ENCODE measurements at places on chromosomes 4 and X.

DNA sequence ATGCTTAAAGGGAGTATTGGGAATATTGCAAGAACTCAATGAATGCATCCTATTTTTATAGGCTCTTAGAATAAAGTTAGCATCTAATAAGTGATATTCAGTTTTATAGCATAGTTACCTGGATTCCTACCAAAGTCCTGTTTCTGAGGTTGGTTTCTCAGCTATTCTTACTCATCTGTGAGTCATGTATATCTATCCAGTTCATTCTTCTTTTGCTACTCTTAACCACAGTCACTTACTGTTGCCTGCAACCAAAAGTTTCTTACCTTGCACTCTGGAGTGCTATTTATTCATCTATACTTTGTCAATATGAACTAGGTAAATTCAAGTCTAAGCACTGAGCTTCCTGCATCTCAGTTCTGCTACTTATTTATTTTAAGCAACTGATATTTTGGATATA, 322.5 kb downstream of the HS3ST1 start:
- DNase-seq = peak; percentile 4

DNA sequence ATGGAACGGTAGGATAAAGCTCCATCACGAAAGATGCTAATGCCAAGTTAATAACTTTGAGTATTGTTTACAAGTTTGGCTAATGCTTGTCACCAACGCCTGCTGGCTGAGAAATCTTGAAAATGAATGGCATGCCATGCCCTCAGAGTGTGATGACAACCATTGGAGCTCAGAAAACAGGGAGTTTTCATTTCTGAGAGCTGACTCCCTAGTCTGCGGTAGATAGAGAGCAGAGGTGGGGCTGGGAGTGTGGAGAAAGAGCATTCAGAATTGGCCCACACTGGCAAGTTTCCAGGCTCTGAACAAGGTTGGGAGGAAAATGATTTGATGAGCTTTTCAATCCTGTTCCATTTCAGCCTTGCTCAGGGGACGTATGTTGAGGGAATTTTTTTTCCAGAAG, 183.9 kb downstream of the CPEB2 start:
- DNase-seq = no peak

DNA sequence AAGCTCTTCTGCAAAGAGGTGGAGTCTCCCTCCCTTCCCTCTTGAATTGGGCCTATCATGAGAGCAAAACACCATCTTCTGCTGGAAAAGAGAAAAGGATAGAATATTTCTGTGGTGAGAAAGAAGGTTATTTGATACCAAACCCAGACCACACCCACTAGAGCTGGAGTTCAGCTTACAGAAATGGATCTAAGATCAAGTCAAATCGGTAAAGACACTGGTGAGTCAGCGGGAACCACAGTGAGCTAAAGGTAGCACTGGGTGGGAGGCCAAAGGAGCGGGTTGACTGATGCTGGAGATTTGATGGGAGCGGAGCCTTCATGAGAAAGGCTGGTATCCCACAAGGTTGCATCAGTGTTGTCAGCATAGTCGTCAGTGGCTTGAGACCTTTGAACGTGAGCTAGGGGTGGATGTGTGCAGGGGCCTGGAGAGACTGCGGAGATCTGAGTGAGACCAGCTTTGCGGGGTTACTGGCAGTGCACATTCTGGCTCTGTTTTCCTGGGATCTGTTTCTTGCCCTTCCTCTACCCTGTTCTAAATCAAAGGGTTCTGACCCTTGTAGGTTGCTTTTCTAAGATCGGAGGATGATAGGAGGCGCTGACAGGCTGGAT, 106.4 kb upstream of the SCOC start:
- DNase-seq = no peak

GRCh38 chr4:94882756-94883155, 125.0 kb downstream of the BMPR1B start:
- DNase-seq = no peak

GRCh38 chr4:24477919-24478318, 106.4 kb downstream of the DHX15 start:
- no peak for DNase-seq

DNA sequence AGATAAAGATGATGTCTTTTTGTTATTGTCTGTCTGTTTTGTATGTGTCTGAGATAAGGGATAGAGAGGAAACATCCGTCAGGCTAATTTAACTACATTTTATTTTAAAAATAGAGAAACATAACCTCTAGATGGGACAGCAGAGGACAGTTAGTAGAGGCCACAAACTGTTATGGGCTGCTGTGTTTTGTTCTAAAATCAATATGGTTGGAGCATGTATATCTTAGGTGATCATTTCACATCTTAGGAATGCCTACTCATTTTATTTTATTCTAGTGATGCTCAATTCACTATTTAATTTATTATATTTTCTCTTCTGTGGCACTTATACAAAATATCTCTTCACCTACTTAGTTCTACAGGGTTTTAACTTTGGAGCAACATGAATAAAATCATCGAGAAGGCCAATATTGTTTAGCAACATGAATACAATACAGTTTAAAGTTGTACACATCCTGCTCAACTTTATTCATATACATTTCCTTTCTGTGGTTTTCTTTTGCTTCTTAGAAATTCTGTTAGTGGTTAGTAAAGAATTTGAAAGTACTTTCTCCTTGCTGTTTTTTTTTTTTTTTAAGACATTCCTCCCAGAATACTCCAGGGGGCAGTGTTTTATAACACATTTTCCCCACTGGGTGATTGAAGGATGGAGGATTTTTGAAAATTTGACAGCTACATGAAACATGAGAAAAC, 392.9 kb downstream of the UNC5C start:
- peak; percentile 50 for DNase-seq

DNA sequence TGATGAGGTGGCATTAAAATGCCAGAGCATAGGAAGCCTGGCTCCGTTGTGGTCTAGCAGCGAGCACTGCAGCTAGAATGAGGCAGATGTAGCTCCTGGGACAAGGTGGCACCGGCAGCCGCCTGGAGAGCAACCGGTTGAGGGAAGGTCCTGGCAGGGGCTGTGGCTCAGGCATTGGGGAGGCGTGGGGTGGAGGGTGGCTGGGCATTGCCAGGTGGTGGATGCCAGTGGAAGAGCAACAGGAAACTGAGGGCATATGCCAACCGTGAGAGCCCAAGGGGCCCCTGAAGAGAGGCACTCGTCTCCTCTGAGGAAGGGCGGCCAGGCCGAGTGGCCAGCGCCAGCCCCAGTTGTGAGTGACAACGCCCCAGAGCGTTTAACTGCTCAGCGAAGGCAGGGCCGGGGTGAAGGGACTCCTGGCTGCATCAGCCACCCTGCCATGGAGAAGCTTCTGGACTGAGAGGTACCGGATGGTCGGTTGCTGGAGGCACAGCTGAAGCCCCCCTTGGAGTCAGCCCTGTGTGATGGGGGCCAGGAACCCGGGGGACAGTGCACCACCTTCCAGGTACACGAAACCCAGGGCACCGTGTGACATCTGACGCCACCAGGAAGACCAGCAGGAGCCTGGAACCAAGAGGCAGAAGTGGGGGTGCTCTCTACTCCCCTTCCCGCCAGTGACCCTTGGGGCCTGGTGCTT, 13.2 kb upstream of the PDE6B start:
- DNase-seq = no peak

DNA sequence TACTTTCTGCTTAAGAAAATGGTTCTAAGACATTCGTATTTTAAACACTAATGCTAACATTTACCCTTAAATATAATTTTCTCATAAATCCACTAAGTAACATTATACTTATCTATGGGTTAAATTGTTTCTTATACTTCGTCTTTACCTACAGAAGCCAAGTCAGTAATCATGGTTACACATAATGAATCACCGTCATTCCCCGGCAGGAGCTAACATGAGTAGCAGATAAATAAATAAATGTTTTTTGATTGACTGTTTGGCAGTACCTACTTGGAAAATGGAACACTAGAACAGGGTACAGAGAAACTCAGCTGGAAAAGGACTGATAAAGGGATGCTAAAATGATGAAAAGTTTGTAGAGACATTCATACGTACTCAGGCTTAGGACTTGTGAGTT, 430.4 kb downstream of the ACTRT1 start:
- no peak for DNase-seq

DNA sequence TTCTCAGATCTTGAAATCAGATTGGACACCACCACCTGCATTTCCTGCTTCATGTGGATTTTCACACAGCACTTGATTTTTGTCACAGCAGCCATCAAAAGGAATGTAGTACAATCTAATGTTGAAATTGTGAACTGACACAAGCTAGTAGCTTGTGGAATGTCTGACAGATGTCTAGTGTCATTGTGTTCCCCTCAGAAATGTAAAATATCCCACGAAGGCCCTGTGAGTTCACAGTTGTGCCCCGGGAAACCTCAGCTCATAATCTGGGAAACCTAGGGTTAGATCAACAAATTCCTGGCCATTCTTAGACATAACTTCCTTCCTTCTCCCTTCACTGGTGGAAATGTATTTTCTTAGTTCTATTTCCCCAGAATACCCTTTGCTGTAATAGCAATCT, 205.7 kb downstream of the AR start:
- DNase-seq = no peak

- no peak for DNase-seq
Observed at GRCh38 chr4:116082808-116083366, 969.5 kb upstream of the NDST4 start.

DNA sequence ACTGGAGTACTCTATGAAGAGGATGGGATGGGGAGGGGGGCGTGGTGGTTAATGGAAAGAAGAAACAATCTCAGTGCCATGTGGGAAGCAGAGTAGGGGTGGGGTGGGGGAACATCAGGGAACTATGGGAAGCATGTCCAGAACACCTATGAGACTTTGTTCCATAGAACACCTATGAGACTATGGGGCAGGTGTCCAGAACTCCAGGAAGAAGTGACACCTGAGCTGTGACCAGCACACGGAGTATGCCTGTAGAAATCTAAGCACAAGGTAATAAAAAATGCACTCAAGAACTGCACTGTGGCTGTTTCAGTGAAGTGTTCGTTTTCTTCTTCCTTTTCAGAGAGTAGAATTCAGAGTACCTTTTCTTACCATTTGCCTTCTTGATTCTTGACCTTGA, 704.8 kb upstream of the TENM3 start:
- no peak for DNase-seq

- no peak for DNase-seq
Observed at GRCh38 chrX:17876135-17876534, 15.0 kb upstream of the RAI2 start.

DNA sequence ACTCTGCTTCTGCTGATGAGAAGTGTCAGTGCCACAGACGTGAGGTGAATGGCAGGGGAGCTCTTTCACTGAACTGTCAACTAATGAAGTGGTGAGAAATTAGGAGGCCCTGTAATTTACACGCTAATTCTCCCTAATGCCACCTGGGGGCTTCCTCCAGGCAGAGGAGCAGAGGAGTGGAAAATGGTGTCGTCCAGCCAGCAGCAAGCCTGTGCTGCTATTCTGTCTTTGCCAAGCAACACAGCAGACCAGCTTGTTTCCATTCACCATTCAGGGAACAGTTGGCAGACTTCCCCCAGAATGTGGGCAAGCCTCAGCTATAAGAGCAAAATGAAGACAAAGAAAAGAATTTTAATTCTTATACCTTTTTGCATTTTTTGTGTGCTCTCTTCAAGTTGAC, 245.2 kb upstream of the TET2 start:
- peak; percentile 15 for DNase-seq

DNA sequence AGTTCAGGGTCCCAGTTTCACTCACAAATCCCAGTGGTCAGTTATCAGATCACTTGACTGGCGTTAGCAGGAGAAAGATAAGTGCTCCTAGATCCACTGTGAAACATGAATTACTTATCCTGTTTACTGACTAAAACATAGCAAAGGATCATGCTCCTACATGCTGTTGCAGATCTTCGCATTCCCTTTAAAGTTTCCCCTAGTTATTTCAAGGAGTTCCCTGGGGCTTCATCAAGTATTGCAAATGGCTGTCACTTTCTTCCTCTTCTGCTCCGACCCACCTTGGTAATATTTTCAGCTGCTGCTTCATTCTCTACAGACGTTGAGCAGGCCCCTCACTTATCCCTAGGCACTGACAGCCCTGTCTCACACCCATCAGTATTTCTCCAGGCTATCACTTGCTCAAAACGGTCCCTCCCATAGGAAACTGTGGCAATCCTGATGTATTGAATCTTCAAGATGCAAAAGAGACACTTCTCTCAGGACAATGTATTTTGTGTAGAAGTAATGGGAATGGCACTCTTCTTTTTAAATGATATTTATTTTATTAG, 466.0 kb downstream of the INPP4B start:
- DNase-seq = no peak

DNA sequence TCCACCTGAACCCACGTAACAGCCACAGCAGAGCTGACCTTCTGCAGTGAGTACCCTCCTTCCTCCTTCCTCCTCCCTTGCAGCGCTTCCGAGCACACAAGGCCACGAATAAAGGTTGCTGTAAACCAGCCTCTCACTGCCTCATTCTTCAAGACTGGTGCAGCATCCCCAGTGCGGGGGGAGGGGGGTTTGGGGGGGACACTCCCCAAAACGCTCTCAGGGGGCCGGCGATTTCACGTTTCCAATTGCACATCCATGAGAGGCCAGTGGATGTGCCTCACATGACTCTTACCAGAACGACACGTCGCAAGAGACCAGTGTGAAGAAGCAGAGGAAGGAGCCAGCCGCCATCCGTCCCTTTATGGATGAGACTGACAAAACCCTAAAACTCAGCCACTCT, 5.2 kb downstream of the DHRSX start:
- no peak for DNase-seq

DNA sequence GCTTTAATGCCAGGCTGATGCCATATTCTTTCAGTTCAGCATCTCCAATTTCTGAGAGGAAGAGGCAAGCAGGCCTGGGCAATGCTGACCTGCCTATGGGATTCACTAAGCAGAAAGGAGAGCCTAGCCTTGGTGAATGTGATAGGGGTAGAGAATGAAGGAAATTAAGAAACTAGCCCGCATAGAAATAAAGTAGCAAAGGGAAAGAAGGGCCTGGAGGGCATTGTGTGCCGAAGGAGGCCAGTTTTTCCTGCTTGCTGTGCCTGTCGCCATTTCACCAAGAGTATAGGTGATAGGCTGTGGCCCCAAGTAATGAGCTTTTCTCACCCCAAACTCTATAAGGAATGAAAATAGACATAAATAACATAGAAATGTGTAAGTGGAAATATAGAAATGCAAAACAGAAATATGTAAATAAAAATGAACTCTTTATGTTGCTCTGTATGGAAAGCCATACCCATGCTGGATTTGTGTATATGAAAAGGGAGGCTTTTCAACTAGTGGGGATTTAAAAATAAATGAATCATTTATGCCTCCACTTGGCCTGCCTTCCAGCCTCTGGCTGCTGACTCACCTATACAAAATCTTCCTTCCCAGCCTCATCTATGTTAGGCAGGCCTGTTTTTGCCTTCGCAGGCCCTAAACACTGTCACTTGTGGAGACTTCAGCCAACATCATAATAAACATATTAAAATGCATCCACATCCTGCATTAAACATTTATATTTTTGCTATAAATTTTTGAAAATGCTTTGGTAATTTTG, 5.1 kb upstream of the OCRL start:
- DNase-seq = no peak

- DNase-seq = no peak
Observed at GRCh38 chrX:136665258-136665900, 17.4 kb downstream of the CD40LG start.

DNA sequence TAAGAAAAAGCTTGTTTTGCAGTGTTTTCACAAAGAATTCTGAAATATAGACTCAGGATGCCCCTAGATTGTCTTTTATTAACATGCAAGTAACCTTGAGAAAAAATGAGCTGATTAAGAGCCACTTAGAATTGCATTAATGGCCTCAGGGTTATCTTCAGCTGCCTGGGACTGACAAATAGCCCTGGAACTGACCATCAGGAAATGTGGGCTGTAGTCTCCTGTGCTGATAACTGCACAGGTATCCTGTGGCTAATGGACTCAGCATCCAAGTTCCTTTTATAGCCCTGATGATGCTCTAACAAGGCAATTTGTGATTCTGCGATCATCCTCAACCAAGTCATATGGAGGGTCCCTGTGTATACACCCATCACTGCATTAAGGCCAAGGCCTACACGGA, 17.0 kb downstream of the CA5B start:
- DNase-seq = no peak
